ENCODE measurements at places on chromosomes 4 and X.

DNA sequence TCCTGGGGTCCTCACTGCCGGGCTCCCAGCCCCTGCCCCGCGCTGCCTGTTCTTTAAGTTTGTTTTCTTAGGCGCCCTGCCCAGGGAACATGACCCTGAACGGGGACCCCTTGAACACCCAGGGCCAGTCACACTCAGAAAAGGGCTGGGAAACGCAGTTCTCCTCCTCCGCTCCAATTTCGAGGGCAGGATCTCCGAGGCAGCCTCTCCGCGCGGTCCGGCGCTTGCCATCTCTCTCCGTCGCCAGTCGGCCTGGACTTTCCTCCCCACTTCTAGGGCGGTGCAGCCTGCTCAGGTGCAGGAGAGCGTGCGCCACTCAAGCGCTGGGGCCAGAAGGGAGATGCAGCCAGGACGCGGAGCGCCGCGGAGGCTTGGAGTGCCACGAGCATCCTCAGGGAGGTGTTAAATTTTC is 9.9 kb downstream of the PRDM8 start:
- no peak for DNase-seq

GRCh38 chr4:8201321-8201781 is 2.3 kb downstream of the SH3TC1 start:
- DNase-seq: peak; percentile 20

DNA sequence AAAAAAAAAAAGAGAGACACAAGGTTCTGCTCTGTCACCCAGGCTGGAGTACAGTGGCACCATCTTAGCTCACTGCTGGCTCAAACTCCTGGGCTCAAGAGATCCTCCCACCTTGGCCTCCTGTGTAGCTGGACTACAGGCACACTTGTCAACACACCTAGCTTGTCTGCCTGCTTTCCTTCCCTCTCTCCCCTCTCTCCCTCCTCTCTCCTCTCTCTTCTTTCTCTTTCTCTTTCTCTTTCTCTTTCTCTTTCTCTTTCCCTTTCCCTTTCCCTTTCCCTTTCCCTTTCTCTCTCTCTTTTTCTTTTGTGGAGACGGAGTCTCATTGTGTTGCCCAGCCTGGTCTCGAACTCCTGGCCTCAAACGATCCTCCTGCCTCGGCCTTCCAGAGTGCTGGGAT is 132.1 kb downstream of the DIPK2B start:
- DNase-seq: no peak

GRCh38 chrX:38595801-38596200 is 34.5 kb downstream of the TSPAN7 start:
- no peak for DNase-seq

DNA sequence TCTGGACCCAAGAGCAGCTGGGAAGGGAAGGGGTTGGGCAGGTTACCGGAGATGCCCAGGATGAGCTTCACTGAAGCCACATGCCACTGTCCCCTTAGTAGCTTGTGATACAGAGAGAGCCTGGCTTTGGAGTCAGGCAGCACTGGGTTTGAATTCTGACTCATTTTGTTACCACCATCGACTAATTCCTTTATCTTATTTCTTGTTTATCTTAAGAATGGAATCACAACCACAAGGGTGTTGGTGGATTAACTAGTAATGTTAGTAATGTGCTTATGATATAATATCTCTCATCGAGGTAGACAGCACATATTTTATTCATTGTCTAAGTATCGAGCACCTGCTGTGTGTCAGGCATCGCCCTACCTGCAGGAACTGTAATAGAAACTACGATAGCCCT is 17.7 kb upstream of the STX18 start:
- no peak for DNase-seq

DNA sequence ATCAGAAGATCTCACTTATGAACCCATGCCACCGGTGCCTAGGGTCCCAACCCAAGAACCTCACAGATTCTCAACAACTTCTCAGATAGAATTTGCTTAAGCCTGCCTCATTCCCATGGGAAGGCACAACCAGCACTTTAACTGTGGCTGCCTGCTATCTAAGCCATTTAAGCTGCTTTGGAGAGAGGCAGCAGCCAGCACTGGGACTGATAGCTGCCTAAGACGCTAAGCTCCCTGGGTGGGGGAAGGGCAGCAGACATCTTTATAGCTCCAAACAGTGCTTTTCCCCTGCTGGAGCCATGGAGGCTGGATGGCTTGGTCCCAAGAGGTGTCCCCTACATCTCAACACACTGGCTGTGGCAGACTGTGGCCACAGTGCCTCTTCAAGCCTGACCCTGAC is 1268.6 kb downstream of the FAM133A start:
- no peak for DNase-seq

- no peak for DNase-seq
Measured at GRCh38 chr4:38846015-38846414, 10.6 kb downstream of the TLR6 start.

- DNase-seq: no peak
Measured at GRCh38 chr4:3112609-3113469, 38.4 kb downstream of the HTT start.

- DNase-seq: no peak
Measured at GRCh38 chr4:183492791-183493222, 12.1 kb upstream of the ING2 start.

GRCh38 chrX:12910423-12911121 is 4.2 kb downstream of the TLR8 start:
- DNase-seq: no peak

DNA sequence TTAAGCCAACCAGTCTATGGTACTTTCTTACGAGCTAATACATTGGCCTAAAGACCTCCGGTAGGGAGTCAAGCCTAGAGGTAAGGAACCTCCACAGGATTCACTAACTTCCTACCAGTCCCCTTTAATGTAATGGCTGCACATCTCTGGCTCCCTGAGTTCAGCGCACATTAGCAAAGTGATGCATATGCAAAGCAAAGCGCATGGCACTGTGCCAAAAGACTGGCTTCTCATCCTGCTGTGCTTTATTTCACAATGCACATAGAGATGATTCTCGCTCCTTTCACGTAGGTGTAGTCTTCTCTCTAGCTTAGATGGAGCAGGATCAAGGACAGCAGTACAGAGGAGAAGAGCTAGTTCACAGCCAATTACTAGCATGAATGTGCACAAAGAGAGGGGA is 14.6 kb upstream of the CLTRN start:
- DNase-seq: no peak

DNA sequence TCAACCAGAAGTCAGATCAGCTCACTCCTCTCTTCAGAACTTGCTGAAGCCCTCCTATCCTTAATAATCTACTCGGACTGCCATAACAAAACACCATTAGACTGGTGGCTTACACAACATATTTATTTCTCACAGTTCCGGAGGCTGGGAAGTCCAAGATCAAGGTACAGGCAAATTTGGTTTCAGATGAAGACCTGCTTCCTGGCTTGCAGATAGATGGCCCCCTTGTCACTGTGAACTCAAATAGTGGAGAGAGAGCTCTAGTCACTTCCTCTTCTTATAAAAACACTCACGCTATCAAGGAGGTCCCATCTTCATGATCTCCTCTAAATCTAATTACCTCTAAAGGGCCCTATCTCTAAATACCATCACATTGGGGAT is 125.1 kb downstream of the CAMK2D start:
- no peak for DNase-seq

GRCh38 chrX:11585174-11585573 is 80.5 kb downstream of the ARHGAP6 start:
- DNase-seq: no peak

GRCh38 chr4:179447308-179447707 is 2005.1 kb upstream of the AGA start:
- no peak for DNase-seq

- peak; percentile 57 for DNase-seq
Measured at GRCh38 chrX:19682712-19683331, 167.5 kb upstream of the MAP3K15 start.

DNA sequence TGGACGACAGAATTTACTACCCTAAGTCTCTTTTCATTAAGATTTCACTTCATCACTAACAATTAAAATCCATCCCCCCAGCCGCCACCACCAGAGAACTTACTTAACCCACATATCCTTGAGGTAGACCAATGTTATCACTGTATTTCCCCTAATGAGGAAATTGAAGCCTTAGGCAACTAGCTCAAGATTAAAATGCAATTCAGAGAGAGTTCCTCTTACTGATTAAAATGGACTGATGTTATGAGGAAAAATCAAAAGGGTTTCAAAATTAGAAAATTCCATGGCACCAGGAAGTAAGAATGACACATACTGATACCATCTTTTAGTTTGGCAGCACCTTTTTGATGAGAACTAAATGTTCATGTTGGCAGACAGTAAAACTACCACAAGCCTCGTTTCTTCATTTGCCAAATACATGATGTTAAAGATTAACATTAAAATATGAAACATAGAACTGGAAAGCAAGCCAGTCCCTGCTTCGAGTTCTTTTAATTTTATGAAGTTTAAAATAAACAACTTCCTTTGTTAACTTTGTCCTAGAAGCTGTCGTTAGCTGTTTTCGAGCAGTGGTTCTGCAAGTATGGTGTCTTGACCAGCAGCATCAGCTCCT is 69.3 kb upstream of the CCDC160 start:
- no peak for DNase-seq

GRCh38 chr4:99447079-99447478 is 11.9 kb upstream of the ADH7 start:
- DNase-seq: no peak

DNA sequence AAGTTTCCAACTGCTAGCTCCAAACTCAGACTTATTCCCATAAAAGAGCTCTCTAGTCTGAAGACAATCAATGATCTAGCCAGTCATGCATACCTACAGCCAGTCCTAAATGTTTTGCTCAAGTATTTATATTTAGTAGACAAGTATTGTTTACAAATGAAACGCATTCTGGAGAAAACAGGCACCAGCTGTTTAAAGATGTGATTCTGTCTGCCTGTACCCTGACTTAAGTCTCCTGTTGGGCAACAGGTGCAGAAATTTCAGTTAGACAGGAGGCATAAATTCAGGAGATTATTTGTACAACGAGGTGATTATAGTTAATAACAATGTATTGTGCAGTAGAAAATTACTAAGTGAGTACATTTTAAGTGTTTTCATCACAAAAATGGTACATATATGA is 28.9 kb downstream of the LNX1 start:
- no peak for DNase-seq

GRCh38 chr4:174717828-174718227 is 111.2 kb downstream of the GLRA3 start:
- no peak for DNase-seq

DNA sequence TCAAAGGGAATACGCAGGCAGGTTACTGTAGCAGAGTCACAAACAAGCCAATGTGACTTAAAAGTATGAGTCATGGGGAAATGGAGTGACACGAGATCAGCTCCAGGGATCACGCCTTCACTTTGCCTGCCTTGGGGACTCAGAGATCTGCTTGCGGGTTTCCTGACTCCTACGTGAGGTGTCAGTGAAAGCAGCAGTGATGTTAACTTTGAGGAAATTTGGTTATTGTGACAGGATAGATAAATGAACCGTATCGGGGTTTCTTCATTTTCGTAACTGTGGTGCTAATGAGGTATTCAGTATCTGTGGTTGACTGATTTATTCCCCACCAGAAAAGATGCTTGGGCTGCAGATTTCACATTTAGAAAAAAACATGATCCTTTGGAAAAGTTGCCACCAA is 383.3 kb upstream of the ZFP42 start:
- no peak for DNase-seq

- no peak for DNase-seq
Measured at GRCh38 chrX:45164021-45164621, 36.6 kb downstream of the DIPK2B start.

DNA sequence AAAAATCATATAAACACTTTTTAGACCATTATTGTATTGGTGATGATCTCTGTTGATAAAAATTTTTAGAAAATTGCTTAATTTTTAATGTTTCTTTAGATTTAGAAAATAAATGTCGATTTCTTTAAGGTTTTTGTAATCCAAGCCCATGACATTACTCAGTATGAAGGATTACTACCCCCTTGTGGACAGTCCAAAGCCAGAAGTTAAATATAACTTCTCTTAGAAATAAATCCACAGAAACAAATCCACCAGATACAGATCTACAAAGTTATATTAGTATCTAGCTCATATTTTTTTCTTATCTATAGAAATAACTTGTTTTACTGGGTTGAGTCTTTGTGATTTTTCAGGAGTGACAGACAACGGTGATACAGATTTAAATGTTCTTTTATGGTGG is 18.9 kb downstream of the TIFA start:
- no peak for DNase-seq

DNA sequence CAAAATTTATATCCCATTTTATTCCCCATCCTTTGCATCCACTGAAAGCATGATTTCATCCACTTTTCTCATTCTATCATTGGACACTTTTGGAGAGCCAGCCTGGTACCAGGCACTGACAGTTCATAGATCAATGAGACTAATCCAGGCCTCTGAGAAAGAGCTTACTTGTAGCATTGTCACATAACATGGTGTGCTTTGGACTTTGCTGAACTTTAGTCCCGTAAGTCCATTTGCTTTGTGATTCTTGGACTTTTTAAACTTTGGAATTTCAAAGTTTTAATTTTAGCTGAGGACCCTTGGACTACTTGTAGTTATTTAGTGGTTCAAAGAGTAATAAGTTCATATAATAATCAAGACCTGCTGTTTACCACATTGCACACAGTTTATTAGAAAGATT is 11.5 kb downstream of the LIAS start:
- no peak for DNase-seq

- DNase-seq: no peak
Measured at GRCh38 chr4:17490575-17491059, 21.3 kb downstream of the QDPR start.

GRCh38 chrX:54181202-54181953 is 1.7 kb downstream of the FAM120C start:
- no peak for DNase-seq

DNA sequence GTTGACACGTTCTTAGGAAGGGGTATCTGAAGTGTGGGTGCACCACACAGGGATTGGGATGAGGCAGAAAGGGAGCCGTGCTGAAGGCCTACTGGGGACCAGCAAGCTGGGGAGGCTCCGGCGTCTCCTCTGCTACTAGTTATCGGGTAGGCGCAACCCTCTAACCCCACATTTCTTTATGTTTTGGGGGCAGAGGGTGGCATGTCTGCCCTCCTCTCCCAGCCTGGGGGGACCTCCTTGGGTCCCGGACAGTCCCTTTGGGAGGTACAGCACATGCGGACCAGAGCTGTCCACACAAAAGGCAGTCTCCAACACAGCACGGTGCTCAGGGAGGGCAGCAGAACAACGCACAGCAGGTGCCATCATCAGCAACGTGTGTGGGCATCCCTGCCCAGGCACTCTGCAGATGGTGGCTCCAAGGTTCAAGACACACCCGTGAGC is 33.2 kb downstream of the WDR1 start:
- no peak for DNase-seq

- no peak for DNase-seq
Measured at GRCh38 chr4:142104041-142104440, 467.7 kb downstream of the IL15 start.

GRCh38 chr4:60241866-60242265 is 958.3 kb upstream of the ADGRL3 start:
- no peak for DNase-seq

GRCh38 chrX:37509349-37509748 is 62.1 kb upstream of the LANCL3 start:
- DNase-seq: no peak
